ENCODE measurements at places on chromosomes 3 and 15.

DNA sequence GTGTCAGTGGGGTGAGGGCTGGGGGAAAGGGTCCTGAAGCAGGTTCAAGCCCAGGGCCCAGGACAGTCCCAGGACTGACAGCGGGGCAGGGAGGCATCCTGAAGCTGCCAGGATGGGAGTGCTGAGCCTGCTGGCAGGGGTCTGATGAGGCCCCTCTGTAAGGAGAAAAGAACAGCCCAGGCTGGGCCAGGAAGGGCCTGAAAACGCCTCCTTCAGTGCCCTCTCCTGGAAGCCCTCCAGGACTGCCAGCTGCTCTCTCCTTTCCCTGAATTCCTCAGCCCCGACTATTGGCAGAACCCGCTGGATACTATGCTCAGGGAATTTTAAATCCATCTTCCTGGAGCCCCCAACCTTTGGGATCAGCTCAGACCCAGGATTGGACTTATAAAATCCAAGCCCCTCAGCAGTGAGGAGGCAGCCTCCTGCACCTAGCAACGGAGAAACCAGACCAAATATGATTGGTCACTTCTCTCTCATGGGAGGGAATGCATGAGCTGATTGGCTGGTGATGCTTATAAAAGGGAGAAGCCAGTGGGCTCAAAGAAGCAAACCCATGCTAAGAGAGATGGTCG lies 203.5 kb upstream of the LINGO1 start:
- no peak for DNase-seq

- no peak for DNase-seq
Measured at GRCh38 chr3:136562026-136562425, 190.2 kb downstream of the STAG1 start.

GRCh38 chr15:61459785-61460707 lies 230.9 kb upstream of the RORA start:
- no peak for DNase-seq

DNA sequence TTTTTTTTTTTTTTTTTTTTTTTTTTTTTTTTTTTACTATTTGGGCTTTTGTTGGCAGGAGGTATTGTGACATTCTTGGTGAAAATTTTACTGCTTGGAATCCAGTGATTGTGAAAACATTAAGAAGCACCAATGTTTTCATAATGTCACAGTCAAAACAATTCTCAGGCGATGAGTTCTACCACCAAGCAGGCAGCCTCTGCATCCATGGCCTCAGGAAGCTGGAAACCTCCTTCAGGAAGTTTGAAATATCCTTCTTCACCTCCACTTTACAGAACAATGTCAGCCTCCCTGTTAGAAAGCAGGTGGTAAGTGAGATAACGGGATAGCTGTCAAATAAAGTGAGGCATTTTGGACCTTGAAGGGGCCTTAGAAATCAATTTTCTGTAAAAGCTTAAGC lies 98.3 kb downstream of the MEX3B start:
- DNase-seq, result no peak

- DNase-seq, result no peak
Measured at GRCh38 chr3:151145713-151146070, 57.3 kb downstream of the GPR171 start.

GRCh38 chr3:58188921-58189451 lies 21.8 kb downstream of the DNASE1L3 start:
- no peak for DNase-seq

- DNase-seq, result no peak
Measured at GRCh38 chr15:74221399-74222239, 14.5 kb upstream of the CCDC33 start.

DNA sequence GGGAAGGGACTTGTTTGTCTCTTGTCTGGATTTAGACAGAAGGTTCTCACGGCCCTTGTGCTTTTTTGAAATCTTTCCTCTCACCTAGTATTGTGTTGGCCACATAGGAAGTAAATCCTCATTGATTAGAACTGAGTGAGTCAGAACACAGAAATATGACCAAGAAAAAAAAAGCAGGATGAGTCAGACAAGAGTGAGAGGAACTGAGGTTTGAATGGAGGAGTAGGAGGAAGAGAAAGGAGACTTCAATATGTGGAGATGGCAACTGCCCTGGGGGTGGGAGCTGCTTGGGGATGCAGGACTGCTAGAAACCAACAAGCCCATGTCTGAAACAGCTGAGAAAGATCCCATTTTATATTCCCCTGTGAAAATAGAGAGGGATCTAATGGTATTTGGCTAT lies 194.1 kb upstream of the ZBTB20 start:
- peak; percentile 3 for DNase-seq
